ENCODE measurements at places on chromosomes 3 and 15. TPM values are rescaled to one million over a fixed set of nuclear protein-coding genes. Genes with fewer than 3 reads are reported as not detected.

Gene CILP
- not detected for total RNA-seq

Gene TBCCD1
- total RNA-seq, result 19.7 TPM

DNA sequence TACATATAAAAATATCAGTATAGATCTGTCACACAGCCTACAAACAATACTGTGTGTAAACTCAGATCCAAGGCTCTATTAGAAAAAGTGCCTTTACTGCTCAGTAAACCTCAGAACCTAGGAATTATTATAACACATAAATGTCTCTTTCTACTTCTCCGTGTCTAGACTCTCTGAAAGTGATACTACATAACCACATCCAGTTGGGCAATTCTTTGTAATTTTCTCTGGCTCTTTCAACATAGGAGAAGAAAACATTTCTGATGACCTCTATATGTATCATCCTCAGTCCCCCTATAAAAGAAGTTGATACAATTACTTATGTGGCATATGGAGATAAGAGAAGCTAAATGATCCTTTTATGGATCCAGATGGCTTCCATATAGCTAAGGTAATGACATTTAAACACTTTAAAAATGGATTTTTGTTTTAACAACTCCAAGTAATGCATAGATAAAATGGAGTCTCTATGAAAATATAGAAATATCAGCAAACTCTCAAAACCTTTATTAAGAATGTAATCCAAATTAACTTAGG, 104.5 kb downstream of the LSAMP start:
- H3K27me3 ChIP-seq, result no peaks in the 10 kb centered on the region
- no peaks in the 10 kb centered on the region for H3K4me1 ChIP-seq
- H3K4me3 ChIP-seq, result no peak overlapping the region
- no peaks in the 10 kb centered on the region for H3K36me3 ChIP-seq

GRCh38 chr3:12679468-12679867, 15.6 kb upstream of the RAF1 start:
- no peaks in the 10 kb centered on the region for H3K36me3 ChIP-seq
- DNase-seq, result peak; percentile 94
- no peaks in the 10 kb centered on the region for H3K27me3 ChIP-seq
- H3K4me3 ChIP-seq, result no peak overlapping the region
- peaks cover 6% of the 10 kb centered on the region for H3K4me1 ChIP-seq

DNA sequence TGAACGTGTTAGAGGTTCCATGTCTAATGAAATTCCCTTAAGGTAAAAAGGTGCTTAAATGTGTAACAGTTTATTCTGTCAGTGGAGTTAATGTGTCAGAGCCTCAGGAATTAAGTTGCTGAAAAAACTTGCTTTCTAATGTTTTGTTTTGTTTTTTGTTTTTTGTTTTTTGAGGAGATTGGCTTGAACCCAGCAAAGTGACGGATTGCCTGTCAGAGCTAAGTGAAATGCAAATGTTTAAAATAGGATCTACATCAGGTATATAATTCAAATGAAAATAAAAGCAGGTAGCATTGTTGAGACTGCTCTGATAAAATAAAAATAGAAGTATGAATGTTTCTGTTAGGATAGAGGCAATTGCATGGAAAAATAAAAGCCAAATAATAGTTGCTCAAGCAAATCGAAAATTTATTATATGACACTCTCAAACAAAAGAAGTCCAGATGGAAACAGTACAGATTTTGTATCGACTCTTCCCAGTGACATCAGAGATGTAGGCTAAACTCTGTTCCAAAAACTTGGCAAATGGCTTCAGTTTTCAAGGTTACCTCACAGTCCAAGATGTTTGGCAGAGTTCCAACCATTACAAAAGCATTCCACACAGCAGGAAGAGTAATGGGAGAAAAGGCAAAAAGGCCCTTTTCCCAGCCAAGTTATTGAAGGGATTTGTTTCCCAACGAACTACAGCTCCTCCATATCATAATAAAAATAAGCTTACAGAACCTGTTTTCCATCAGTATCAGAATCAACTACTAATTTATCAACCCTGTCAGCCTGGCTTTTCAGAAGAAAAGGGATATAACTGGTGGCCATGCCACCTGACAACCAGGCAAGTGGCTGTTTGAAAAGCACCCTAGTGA, 291.0 kb downstream of the TBL1XR1 start:
- H3K36me3 ChIP-seq, result no peaks in the 10 kb centered on the region
- no peak overlapping the region for H3K27ac ChIP-seq
- no peak overlapping the region for H3K4me3 ChIP-seq
- DNase-seq, result peak; percentile 90
- peaks cover 2% of the 10 kb centered on the region for H3K4me1 ChIP-seq

GRCh38 chr3:105959851-105960250, 91.0 kb upstream of the CBLB start:
- no peaks in the 10 kb centered on the region for H3K36me3 ChIP-seq
- no peak overlapping the region for H3K27ac ChIP-seq
- H3K4me3 ChIP-seq, result no peak overlapping the region
- H3K27me3 ChIP-seq, result no peaks in the 10 kb centered on the region
- H3K4me1 ChIP-seq, result no peaks in the 10 kb centered on the region

DNA sequence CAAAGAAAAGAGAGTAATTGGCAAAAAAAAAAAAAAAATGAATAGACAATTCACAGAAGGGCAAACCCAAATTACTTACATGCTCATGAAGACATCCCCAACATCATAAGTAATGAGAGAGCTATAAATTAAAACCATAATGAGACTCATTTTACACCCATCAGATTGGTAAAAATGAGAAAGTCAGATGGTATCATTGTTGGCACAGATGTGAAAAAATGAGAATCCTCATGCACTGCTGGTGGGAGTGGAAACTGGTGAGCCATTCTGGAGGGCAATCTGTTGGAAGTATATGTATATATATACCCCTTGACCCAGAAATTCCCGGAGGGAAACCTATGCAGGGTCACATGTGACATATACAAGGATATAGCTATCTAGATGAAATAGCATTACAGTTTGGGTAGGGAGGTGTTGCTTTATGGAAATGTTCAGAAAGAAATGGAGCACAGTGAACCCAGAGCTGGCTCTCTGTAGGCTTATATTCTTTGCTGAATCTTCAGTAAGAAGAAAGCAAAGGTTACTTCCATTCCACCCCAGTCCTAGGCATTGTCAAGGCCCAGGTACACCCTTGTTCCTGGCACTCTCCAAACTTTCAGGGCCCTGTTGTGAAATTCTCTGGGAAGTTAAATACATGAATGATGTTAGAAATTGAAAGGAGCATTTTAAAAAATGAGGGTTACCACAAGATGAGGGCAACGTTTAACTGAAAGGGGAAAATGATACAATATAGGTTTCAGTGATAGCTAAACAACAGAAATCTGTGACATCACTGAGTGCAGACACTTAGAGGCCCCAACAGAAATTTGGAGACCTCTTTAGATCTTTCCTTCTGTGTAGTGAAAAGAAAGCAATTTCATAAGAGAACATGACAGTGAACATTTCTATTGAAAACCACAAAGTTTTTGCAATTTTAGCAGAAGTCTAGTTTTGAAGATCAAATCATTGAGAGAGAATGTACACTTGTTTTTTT, 132.7 kb upstream of the TPRG1 start:
- DNase-seq, result no peak
- H3K4me1 ChIP-seq, result no peaks in the 10 kb centered on the region
- no peak overlapping the region for H3K27ac ChIP-seq
